ENCODE measurements at places on chromosomes 12 and 14.

DNA sequence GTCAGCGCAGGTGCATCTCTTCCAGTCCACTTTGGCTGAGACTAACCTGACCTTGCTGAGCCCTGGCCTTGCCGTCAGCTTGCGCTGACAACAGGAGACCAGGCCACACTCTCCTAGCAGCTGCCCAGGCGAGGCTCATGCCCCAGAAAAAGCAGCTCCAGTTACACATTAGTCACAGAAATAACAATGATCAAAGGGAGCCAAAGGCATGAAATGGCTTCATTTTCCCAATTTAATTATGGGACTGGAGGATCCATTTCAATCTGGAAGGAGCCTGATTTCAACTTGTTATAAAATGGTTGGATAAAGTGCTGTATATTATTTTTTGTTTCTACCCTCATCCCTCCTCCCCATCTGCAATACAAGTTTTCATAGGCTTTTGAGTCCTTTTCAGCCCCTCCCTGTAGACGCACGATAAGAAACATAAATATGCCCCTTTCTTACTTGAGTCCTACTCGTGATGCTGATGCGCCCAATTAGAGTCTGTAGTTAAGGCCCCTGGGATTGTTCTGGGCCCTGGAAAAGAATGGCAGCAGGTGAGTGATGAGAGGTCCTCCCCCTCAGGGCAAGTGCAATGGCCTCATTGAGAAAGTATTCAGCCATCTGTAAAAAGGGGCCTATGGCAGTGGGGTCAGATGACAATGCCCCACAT, 376.0 kb downstream of the C12orf75 start:
- DNase-seq, result no peak

GRCh38 chr12:68361953-68362352, 29.8 kb upstream of the MDM1 start:
- no peak for DNase-seq

GRCh38 chr14:104314251-104314941, 176.0 kb downstream of the KIF26A start:
- DNase-seq, result no peak

- DNase-seq, result no peak
Measured at GRCh38 chr12:4959381-4959780, 49.7 kb downstream of the KCNA1 start.

DNA sequence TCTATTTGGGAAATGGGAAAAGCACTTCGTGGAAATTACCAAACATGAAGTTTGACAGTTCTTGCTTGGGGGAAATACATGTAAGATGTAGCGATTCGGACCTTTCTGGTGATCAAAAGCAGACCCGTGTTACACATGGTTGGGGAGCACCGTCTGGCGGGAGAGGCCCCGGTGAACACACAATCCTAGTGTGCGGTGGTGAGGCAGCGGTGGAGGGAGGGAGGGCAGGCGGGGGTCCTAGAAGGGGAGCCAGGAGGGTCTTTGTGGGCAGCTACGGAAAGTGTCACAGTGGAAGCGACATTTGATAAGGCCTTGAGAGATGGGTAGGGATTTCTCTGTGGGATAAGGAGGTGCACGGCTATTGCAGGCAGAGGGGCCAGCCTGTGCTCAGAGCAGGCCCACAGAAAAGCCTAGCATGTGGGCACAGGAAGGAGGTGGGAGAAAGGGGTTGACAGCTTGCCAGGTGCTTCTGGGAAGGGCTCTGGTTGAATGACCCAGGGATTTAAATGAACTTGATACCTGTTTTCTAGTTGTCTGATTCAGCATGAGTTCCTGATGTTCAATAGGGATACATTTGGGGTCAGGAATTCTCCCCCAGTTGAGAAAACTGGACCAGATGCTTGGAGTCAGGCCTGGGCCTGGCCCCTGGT, 7.2 kb downstream of the MVK start:
- DNase-seq, result no peak

- DNase-seq, result no peak
Measured at GRCh38 chr12:82300611-82301010, 57.6 kb downstream of the CCDC59 start.

- no peak for DNase-seq
Measured at GRCh38 chr12:53552361-53553327, 45.4 kb upstream of the NPFF start.

All from cerebellar nuclear complex (tissue), 1 donor.